ENCODE measurements at places on chromosomes 2 and 18.

DNA sequence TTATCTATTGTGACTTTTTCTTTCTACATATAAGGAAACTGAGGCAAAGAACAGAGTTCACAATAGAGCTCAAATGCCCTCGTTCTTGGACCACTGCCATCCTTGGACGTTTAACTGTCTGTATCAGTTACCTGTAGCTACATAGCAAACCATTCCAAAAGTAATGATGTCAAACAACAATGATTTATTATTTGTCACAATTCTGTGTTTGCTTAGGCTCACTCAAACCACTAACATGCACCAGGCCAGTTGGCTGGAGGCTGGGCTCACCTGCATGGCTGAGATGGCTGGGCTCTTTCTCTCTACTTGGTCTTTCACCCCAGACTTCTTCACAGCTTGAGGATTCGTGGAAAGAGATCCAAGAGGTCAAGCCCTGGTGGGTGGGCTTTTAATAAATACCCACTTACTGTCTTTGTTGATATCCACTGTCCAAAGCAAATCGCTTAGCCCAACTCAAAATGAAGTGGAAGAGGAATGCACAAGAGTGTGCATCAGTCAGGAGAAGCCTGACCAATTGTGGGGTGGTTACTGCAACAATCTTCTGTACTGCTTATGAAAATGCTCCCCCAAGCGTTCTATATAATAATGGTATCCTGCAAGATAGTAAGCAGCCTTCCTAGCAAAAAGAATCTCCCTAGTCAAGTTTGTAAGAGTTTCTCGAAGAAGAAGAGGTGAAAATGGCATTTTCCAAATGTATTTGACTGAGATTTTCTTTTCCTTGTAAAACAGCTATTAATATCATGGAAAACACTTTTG lies 163.5 kb upstream of the NT5C1B start:
- no peak for DNase-seq

DNA sequence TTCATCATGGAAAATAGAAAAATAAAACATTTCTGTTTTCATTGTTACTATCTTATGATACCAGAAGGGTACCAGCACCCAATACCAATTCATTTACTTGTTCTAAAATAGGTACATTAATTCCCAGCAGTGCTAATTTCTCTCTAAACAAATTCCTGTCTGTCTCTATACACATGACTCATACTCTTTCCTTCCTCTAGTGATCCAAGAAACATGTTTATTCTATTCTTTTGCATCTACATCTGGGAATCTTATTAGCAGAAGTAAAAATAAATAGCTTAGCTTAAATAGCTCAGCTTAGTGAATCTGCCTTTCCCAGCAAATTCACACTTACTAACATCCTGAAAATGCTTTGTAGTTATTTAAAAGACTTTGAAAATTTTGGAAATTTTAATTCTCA lies 84.5 kb upstream of the MAPRE2 start:
- no peak for DNase-seq

GRCh38 chr2:220783671-220784070 lies 788.4 kb downstream of the EPHA4 start:
- no peak for DNase-seq

GRCh38 chr2:233030-233429 lies 30.8 kb downstream of the SH3YL1 start:
- no peak for DNase-seq

- DNase-seq, result no peak
These were observed 151.4 kb downstream of the ACKR3 start for GRCh38 chr2:236720974-236721540.

- no peak for DNase-seq
These were observed 2.2 kb downstream of the STAMBP start for GRCh38 chr2:73830871-73831401.

- no peak for DNase-seq
These were observed 107.7 kb upstream of the PPP1CB start for GRCh38 chr2:28643911-28644334.

GRCh38 chr2:151627353-151627752 lies 106.9 kb downstream of the NEB start:
- no peak for DNase-seq

GRCh38 chr2:58194458-58194857 lies 46.7 kb downstream of the FANCL start:
- DNase-seq, result no peak

- no peak for DNase-seq
These were observed 319.6 kb upstream of the REV1 start for GRCh38 chr2:99809259-99809900.

- peak; percentile 9 for DNase-seq
These were observed 315.5 kb downstream of the RPRM start for GRCh38 chr2:153163055-153163454.

- no peak for DNase-seq
These were observed 78.2 kb downstream of the ARHGAP28 start for GRCh38 chr18:6807515-6808257.

DNA sequence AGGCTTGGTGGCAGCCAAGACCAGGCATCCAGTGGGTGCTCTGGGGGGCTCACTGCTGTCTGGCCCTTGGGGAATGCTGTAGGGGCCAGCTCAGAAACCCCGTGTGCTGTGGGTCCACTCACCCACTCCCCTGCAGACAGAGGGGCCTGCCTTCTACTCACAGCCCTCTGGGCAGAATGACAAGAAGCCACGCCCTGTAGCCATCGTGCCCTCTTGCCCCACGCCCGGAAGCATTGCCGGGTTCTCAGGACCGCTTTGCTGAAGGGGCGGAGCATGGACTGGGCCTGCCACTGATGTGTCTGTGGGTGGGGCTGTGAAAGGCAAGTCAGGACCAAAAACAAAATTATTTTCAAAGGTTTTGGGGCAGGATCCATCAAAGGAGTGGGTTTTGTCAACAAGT lies 27.8 kb downstream of the GLI2 start:
- DNase-seq, result no peak

- no peak for DNase-seq
These were observed 36.6 kb downstream of the CASP10 start for GRCh38 chr2:201219328-201220096.

- no peak for DNase-seq
These were observed 75.6 kb downstream of the ATL2 start for GRCh38 chr2:38301340-38301968.

DNA sequence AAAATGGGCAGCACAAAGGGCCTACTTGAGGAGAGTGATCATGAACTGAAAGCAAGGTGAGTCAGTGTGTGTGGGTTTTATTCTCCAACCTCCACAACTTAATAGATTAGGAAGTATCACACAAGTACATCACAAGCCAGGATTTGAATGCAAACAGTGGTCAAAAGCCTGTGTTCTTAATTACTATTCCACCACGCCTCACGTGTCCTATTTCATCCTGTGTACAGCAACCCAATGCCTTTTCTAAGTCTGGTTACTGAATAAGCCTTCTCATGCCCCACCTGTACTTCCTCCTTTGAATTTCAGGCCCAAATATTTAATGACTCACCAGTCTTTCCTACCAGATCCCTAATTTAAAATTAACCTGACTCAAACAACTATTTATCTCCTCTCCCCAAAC lies 755.7 kb upstream of the SLC8A1 start:
- DNase-seq, result no peak

- no peak for DNase-seq
These were observed 640.2 kb downstream of the SATB2 start for GRCh38 chr2:198817536-198817935.

DNA sequence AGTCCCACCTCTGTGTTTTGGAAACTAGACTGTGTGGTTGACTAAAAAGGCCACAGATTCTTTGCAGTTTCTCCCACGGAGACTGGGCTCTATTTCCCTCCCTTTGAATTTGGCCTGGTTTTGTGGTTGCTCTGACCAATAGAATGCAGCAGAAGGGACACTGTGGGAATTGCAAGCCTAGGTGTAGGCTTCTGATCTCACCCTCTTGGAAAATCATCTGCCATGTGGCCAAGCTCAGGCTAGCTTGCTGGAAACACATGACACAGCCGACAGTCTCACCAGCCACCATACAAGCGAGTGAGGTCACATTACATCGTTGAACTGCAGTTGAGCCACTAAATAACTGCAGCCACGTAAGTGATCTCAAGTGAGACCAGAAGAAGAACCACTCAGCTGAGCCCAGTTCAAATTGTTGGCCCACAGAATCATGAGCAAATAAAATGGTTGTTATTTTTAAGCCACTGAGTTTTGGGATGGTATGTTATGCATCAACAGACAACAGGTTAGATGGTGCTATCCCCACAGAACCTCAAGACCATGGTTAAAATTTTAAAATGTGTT lies 319.1 kb upstream of the MEX3C start:
- DNase-seq, result no peak

- no peak for DNase-seq
These were observed 12.6 kb downstream of the BCL2 start for GRCh38 chr18:63306819-63307550.

DNA sequence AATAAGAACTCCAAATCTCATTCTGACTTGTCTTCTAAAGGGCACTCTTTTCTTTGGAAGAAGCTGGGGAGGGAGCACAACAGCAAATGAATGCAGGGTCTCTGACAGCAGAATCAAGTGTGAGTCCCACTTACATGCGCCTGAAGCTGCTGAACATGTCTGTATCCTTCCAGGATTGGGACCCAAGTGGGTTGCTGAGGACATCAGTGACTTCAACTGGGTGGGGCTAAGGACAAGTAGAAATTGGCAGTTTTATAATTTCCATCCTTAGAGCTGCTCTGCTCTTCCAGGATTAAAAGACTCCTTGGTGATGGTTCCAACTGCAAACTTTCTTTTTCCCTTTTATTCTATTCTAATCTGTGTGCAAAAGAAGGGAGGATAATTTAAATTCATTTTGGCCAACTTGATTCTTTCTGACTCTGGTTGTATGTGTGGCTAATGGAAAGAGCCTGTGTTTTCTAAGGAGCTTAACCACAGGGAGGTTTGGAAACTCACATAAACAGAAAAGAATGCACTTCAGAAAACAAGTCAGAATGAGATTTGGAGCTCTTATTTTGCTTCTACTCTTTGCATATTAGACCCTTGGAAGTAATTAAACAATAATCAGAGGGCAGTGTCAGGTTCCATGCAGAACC lies 20.6 kb downstream of the ANTXR1 start:
- no peak for DNase-seq

GRCh38 chr2:159939946-159940345 lies 122.5 kb downstream of the PLA2R1 start:
- DNase-seq, result no peak

DNA sequence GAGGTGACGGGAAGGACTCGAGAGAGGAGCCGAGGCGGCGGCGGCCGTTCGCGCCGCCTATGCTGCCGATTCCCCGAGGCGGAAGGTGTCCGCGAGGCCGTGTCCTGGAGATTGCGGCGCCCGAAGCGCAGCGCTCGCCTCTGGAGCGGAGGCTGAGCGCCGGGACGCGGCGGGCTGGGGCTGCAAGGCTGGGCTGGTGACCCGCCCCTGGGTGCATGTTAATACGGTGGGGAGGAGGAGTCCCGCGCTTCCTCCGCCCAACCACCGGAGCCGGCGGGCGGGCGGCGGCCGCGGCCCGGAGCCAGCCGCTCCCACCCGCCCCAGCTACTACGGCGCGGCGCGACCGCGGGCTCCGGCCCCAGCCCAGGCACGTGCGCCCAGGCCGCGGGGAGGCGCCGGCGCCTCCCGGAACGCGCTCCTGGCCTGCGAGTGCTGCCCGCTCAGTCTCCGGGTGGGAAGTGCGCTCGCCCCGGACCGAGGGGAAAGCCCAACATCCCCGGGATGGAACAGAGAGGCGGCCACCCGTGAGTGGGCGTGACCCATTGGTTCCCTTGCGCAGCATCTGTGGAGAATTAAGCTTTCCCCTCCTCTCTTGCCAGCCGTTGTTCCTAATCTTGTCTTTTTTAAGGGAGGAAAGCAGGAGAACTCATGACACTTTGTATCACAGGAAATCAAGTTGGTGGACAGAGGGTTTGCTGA lies at the start of gene DLGAP1:
Gene DLGAP1 (minus strand): TSS at position 195 of the 699 bp plus-strand sequence.
- no peak for DNase-seq

- no peak for DNase-seq
These were observed 67.3 kb downstream of the INPP4A start for GRCh38 chr2:98511981-98512380.

DNA sequence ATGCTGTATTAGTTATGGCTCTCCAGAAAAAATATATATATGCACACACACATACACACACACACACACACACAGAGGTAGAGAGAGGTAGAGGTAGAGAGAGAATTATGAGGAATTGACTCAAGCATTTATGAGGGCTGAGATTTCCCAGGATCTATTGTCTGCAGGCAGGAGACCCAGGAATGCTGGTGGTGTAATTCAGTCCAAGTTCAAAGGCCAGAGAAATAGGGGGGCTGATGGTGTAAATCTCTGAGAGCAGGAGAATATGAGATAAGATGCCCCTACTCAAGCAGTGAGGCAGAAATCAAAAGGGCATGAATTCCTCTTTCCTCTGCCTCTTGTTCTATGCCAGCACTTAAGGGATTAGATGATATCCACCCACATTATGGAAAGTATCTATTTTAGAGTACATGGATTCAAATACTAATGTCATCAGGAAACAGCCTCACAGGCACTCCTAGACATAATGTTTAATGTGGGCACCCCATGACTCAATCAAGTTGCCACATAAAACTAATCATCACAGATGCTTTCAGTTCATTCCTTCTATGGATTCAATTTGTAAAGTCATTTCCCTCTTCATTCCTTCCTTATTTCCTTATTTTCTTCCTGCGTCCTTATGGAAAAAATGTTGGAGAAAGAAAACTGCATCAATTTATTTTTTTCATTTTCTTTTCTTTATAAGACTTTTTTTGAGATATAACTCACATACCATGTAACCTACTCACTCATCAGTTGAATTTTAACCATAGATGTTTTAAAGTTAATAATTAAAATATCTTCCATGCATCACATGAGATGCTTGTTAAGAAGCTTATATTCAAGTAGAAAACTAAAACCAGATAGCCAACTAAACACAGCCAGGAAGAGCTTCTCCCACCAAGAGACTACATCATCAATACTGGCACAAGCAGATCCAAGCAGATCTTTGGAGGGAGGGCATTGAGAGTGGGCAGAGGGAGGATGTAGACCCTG lies 406.2 kb downstream of the MBD2 start:
- DNase-seq, result no peak

- no peak for DNase-seq
These were observed 44.9 kb upstream of the YWHAQ start for GRCh38 chr2:9675415-9676351.

Data from GM19239 (cell line).